ENCODE measurements at places on chromosomes 7 and 10.

- no peak for DNase-seq
Measured at GRCh38 chr10:111107023-111107422, 30.2 kb downstream of the ADRA2A start.

- peak; percentile 25 for DNase-seq
Measured at GRCh38 chr7:105707967-105708762, 126.9 kb upstream of the EFCAB10 start.

- no peak for DNase-seq
Measured at GRCh38 chr10:78869508-78870454, 199.0 kb upstream of the ZMIZ1 start.

DNA sequence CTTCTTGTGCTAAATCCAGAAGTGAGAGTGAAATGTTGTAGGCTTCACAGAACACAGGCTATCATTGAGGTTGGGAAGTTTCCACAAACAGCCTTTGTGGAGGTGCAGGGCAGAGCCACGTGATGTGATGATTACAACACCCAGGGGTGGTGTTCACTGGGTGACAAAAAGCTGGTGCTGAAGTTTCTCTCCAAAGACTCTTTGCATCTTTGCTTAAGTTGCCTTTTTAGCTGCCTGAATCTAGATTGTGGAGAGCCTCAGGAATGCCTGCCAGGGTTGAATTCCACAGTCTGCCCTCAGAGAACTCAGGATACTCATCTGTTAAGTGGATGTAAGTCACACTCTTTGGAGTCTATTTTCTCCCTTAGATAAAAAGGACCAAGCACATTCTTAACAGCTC is 56.3 kb downstream of the PLXNA4 start:
- no peak for DNase-seq

DNA sequence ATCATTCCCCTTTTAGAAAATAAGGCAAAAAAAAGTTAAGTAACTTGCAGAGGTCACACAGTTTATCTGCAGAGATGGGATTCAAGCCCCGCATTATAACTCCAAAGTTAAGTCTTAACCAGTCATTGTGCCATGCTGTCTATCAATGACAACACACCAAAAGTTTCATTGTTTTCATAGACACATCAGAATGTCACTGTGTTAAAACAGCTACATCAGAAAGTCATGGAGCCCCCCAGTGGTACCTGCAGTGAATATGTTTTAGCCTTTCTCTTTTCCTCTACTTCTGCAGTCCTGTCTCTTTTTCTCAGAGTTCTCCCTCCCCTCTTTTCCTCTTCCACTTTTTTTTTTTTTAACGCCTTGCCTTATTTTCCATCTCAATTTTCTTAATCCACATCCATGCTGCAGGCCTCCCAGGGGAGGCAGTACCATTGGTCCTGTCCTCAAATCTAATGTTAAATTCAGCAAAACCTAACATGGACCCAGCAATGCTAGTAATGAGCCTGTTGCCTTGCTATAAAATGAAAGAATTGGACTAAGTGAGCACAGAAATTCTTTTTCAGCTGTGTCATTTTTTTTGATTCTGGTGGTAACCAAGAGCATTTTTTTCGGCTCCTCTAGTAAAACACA is 3.8 kb upstream of the NRCAM start:
- no peak for DNase-seq
